ENCODE measurements at places on chromosomes 5 and 9. TPM values are rescaled to one million over a fixed set of nuclear protein-coding genes. Genes with fewer than 3 reads are reported as not detected.
A peak's percentile ranks its signal among the peaks of the same experiment; 100 is the strongest.

TMOD1 gene
- 181 TPM for polyA plus RNA-seq

IRX1 gene
- 13.2 TPM for polyA plus RNA-seq

PIK3R1 gene
- 44.8 TPM for polyA plus RNA-seq

SV2C gene
- polyA plus RNA-seq = not detected

MAST4 gene
- 9.6 TPM for polyA plus RNA-seq

PNPLA7 gene
- 3.8 TPM for polyA plus RNA-seq

C9orf153 gene
- 0.19 TPM for polyA plus RNA-seq

DNA sequence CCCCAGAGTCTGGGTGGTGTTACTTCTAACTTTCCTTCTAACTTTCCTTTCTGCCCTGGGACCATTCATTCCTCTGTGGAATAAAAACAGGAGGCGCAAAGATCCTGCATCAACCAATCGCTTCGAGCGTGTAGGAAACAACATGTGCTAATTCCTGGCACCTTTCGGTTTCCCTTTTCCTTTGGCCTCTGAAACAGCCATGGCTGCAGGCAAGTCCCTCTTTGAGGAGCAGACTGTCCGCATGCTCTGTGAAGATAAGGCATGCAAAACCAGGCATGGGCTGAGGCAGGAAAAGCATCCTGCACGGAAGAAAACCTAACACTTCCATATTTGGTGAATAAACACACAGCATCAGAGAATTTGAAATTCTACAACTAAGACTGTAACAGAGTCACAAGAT, 128.3 kb downstream of the HSD17B3 start:
- DNase-seq = no peak

GRCh38 chr5:4877579-4877978, 262.6 kb upstream of the ADAMTS16 start:
- DNase-seq = no peak

DNA sequence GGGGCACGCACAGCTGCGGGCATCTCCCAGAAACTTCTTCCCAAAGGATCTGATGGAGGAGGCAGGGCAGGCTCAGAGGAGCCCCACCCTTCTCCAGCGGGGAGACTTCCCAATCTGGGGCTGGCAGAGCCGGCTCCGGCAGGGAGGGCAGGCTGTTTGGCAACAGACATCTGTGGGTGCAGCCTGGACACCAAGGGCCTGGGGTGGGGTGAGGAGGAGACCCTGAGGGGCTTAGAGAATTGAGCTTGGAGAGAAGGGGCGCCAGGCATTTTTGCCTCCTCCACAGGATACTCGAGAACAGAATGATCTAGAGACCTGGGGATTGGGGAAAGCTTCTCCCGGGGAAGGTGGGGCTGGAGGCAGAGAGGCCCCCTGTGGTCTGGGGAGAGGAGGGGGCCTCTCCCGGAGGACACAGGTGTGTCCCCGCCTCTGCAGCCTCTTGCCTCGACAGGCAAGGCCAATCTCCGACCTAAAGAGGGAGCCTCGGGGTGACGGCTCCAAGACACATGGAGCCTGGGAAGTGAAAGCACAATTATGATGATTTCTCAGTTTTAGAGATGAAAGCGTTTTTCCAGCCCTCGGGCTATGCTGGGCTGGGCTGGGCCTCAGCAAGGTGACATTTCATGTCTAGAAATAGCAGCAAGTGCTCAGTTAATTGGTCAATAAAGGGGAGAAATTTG, 8.4 kb downstream of the LHX3 start:
- DNase-seq = no peak

DNA sequence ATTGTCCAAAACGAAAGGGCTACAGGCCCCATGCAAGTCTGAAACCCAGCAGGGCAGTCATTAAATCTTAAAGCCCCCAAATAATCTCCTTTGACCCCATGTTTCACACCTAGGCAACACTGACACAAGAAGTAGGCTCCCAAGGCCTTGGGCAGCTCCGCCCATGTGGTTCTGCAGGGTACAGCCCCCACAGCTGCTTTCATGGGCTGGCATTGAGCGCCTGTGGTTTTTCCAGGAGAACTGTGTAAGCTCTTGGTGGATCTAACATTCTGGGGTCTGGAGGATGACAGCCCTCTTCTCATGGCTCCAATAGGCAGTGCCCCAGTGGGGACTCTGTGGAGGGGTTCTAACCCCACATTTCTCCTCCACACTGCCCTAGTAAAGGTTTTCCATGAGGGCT, 623.5 kb downstream of the PRR16 start:
- DNase-seq = no peak

GRCh38 chr5:36777105-36777757, 99.3 kb upstream of the NIPBL start:
- DNase-seq = peak; percentile 43

GRCh38 chr5:119322948-119323537, 32.8 kb upstream of the TNFAIP8 start:
- no peak for DNase-seq
